AG04449 (cell line): ENCODE measurements at places on chromosomes 12 and 14.

DNA sequence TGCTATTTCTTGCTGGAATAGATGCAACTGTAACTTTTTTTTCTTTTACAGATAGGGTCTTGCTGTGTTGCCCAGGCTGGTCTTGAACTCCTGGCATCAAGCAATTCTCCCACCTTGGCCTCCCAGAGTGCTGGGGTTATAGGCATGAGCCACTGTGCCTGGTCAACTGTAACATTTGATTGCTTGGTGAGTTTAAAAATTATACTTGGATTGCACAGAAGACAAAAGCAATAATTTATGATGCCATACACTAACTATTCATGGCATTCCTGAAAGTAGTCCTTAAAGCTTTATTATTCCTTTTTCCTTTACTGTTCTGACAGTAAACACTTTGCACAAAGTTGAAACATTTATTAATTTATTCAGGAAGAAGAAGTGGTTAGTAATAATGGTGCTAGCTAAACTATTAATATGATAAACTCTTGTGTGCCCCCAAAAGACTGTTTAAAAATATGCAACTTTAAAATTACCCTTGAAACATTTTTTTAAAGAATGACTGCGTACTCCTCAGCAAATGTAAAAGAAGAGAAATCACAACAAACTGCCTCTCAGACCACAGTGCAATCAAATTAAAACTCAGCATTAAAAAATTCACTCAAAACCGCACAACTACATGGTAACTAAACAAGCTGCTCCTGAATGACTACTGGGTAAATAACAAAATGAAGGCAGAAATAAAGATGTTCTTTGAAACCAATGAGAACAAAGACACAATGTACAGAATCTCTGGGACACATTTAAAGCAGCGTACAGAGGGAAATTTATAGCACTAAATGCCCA lies 8.3 kb downstream of the PTPRB start:
- no peak for DNase-seq

GRCh38 chr12:95205685-95206084 lies 11.6 kb downstream of the FGD6 start:
- DNase-seq: peak; percentile 46

- DNase-seq: no peak
These were observed 44.5 kb upstream of the AMN1 start for GRCh38 chr12:31773223-31773750.

GRCh38 chr12:27979145-27979544 lies 6.6 kb upstream of the PTHLH start:
- no peak for DNase-seq

DNA sequence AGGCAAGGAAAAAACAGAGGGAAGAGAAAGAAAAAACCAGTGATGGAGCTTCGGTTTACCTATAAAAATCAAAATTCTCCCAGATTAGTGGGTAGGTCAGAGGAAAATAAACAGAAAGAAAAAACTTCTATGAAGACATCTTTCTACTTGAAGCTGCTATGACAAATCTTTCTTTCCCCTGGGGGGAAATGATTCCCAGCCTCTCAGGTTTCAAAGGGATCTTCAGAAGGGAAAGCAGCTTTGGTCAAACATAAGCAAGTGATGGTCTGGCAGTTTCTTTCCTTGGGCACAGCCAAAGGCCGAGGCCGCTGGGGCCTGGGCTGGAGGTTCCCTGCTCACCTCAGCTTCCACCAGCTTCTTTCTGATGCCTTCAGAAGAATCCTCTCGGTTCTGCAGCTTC lies 104.5 kb downstream of the PRKAB1 start:
- DNase-seq: no peak

GRCh38 chr14:38250331-38250730 lies 5.6 kb downstream of the CLEC14A start:
- DNase-seq: no peak

DNA sequence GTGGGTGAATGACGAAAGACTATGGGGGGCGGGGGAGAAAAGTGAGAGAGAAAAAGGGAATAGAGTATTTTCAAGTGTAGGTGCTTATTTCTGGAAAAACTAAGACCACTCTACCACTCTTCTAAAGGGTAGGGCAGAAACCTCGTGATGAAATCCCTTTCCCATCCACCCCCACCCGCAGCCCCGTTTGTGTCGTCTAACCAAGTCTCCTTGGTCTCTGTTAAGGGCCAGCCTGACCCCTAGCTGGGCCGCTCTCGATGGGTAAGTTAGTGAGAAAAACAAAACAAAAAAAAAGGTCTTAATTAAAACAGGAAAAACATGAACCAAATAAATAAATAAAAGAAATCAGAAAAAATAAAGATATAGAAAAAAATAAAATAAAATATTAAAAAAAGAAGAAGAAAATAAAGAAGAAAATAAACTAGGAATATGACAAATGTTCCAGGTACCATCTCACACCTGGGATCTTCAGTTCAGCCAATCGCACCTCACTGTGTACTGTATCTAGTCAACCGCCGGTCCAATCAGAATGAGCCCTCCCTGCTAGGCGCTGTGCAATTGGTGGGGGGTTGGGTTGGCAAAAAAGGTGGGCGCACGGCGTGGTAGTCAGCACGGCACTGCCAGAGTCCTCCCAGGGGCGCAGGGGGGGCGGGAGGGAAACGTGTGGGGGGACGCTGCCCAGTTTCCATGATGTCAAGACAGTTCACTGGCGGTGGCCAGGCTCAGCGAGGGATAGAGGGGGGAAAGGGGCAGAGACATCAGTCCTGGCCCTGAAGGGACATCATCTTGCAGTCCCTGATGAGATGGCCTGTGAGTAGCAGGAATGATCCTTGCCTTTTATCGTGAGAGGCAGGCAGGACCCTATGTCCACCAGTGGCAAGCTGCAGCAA lies 9.8 kb upstream of the CDH24 start:
- DNase-seq: no peak

DNA sequence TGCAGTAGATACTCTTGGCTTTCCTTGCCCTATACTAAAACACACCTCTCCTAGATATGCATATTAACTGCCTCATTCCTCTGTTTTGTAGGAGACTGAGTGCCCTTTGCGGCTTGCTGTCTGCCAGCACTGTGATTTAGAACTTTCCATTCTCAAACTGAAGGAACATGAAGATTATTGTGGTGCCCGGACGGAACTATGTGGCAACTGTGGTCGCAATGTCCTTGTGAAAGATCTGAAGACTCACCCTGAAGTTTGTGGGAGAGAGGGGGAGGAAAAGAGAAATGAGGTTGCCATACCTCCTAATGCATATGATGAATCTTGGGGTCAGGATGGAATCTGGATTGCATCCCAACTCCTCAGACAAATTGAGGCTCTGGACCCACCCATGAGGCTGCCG lies 15.4 kb downstream of the TRAFD1 start:
- no peak for DNase-seq

DNA sequence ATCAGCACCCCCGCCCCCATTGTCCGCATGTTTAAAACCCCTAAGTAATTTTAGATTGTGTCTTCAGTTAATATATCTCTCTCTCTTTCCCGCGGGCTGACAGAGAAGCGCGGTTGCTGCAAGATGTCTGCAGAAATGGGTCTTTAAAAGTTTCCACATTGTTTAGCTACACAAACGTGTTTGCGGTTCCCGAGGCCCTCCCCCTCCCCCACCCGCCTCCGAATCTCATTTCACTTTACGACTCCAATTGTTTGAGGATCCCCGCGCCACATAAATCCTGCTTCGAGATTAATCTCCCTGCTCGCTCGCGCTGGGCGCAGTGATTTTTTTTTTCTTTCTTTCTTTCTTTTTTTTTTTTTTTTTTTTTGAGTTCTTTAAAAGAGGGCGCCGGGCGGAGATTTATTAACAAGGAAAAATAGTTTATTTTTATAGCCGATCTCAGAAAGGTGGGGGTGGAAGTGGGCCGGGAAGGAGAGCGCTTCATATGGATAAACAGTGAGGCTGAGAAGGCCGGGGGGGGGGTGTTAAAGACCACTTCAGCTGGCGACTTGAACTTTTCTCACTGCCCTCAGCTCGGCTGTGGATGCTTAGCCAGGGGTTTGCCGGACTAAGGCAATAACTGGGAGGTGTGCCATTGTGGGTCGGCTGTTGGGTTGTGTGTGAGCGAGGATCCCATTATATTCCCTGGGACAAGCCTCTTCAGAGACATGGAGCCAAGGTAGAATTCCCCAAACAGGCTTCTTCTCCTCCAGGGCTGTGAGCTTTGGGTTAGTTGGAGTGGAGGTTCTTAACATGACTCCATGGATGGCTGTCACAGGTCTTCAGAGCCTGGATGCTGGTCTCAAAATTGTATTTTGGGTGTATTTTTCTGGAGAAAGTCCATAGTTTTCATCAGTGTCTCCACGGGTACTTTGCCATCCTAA lies 39.7 kb upstream of the TBX5 start:
- DNase-seq: no peak

- DNase-seq: no peak
These were observed 254.6 kb downstream of the C12orf75 start for GRCh38 chr12:105585107-105585506.

DNA sequence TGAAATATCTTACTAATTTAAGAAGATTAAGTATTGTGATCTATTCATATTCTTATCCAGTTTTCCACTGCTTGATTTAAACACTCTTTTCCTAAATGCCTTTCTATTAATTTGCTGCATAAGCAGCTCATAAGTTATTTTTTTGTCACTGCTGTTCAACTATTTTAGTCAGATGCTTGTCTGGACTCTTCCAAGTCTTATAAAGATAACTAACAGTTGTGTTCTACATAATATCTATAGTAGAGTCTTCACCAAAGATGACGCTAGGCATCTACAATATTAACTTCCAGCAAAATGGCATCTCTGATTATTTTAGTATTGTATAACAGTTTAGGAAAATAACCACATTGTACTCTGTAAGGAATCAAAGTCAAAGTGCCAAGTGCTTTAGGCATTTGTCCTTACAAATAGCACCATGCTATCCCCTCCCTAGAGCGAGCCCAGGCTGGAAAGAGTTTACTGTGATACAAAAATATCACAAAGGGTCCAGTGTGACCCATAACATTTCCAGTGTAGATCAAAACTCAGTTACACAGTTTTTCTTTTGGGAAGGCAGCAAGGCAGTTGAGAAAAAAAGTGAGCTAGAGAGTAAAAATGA lies 98.2 kb downstream of the DENND5B start:
- no peak for DNase-seq

DNA sequence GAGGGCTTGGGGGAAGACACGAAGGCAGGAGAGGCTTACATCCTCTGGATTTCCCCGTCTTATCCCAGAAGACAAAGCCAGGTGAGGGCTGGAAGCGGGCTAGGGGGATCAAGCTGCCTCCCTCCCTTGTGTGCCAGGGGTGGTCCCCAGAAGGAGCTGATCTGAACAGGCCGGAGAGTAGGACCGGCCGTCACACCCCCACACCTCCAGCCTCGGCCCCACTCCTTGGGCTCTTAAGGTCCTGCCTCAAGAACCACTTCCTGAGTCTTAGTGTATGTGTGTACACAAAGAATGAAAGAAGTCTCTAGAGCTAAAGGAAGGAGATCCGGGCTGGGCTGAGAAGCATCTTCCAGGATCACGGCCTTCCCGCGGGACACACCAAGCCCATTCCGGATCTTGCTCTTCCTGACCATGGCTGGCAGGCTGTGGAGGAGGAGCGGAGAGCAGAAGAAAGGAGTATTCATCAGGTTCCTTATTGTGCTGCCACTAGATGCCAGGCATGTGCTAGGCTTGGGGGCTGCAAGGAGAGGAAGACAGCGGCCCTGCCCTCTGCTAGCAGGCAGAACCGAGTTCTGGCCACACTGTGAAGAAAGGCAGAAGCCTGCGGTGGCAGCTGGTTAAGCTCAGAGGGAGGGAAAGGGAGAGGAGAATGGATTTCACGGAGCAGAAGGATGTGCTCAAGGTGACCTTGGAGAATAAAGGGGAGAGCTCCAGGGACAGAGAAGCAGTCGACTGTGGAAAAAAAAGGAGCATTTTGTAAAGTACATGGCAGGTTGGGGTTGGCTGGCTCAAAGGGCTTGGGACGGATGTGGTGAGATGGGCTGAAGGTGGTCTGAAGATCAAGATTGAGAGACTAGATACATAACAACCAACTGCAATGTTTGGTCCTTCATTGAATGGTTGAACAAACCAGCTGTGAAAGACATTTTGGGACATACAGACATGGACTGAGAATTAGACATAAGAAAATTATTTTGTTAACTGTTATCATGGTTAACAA lies 1.3 kb upstream of the CD63 start:
- DNase-seq: no peak

- DNase-seq: no peak
These were observed 33.8 kb downstream of the DMAC2L start for GRCh38 chr14:50345846-50346422.

- DNase-seq: no peak
These were observed 77.7 kb downstream of the PLXNC1 start for GRCh38 chr12:94225947-94226630.

DNA sequence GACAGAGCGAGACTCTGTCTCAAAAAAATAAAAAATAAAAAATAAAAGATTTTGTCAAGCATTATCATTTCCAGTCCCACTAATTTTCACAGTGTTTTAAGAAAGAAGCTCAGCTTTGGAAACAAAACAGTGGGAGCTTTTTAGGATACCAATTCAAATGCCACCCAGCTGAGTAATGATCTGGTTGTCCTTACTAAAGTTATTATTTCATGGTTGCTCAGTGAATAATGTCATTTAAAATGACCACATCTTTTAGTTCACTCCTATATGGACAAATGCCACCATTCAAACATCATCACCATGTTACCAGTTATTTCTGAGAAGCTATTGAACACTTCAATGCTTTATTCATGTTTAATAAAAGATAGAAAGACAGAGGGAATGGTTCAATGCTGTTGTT lies 365.0 kb downstream of the CCER1 start:
- no peak for DNase-seq

DNA sequence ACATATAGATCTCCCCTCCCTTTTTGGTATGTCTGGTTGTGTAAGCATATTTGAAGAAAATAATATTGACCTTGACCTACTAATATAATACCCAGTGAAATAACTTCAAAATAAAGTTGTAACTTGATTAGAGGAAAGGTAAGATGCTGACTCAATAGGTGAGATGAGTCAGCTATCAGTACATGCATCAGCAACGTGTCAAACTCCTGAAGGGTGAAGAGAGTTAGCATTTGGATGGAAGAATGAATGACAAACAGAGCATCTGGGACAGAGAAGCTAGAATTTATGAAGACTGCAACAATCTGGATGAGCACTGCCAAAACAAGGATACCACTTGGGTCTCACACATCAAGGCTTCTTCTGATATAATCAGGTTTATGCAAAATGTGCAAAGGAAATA lies 74.9 kb downstream of the PPP2R5E start:
- no peak for DNase-seq

GRCh38 chr12:106976668-106977067 lies 10.3 kb downstream of the MTERF2 start:
- no peak for DNase-seq

DNA sequence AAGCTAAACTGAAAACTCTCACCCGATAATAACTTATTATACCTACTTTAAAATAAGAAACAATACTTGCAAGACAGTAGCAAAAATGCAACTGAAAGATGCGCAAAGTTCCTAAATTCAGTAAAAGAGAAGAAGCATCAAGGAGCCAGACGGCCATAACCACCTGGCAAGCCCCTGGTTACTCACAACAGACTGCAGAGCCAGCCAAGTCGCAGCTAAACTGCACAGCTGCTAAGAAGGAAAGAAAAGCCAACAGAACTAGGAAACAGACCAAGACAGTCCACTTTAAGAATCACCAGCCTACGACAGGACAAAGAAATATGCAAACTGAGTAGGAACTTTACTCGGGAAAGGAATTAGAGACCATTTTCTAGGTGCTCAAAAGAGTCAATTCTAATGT lies 127.9 kb downstream of the TMTC1 start:
- no peak for DNase-seq
